ENCODE measurements at places on chromosomes 2 and 18.

DNA sequence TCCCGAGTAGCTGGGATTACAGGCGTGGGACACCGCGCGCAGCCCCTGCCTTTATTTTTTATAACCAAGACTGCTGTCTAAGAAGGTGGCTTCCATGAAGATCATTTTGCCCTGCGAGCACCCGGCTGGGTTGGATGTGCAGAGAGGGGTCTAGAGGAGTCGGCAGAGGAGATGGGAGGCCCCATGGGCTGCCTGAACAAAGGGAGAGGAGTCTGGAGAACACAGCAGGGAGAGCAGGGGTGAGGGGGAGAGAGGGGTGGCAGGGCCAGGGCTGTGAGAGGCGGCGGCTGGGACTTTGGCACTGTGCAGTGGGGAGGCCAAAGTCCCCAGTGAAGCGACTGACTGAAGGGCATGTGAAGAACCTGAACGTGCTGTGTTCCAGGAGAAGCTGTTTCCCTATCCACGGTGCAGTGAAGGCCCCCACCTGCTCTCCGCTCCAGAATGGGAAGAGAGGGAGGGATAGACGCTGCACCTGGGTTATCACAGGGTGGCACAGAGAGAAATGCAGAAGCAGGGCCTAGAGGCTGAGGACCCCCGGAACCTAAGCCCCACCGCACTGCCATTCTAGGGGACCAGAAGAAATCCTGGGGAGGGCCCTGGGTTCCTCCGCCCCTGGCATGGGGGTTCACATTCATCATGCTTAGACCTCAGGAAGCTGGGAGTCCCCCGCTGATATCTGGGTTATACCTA, 24.8 kb upstream of the FOSL2 start:
- no peak for DNase-seq

DNA sequence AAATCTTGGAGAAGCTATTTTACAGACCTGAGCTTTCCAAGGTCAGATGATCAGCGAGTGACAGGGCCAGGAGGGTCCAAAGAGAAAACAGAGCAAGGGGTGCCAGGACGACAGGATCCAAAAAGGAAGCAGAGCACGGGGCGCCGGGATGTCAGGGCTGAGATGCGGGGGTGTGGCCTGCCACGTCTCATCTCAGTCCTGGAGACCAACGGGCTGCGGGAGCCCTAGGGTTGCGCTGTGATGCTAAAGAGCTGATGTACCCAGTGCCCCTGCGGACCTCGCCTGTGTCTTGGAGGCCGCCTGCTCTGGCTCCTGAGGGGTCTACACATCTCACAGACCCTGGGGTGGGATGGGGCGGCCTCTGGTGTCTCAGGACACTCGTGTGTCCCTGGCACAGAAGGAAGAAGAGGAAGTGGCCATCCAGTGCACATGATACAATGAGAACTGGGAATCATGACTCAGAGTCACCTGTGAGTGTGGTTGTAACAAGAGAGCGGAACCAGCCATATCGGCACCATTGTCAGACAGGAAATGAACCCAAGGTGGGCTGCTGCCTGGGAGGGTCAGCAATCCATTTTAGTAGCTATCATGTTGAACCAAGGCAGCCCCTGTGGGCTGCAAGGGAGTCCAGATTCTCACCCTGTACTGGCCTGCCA, 97.8 kb downstream of the MYT1L start:
- no peak for DNase-seq

DNA sequence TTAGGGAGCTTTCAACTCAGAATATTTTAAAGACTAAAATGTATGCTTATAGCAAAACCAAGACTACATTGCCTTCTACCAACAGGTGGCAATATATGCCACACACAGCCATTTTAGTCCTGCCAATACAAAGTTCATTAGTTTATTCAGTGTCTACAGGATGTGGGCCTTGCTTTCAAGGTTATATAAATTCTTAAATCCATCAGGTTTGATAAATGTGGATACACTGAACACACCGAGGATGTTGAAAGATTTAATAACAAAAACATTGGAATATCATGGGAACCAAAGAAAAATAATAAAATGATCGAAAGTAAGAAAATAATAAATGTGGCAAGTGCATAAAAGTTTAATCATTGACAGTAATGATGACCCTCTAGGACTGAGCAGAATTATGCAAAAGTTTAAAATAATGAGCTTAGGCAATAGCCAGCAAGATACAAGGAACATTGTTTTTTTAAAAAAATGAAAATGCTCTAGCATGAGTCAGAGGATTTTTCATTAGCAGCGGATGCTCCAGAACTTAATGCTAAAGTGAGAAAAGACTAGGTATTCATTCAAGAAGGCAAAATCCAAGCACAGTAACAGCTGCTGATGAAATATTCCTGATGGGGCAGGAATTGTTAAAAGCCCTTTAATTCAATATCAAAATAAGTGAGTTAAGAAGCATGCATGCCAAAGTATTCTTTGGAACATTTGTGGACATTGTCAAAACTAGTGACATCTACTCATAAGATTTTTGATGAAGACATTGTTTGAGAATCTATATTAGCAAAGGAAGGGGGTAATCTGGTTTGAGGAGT, 14.2 kb downstream of the SCN9A start:
- peak; percentile 52 for DNase-seq

DNA sequence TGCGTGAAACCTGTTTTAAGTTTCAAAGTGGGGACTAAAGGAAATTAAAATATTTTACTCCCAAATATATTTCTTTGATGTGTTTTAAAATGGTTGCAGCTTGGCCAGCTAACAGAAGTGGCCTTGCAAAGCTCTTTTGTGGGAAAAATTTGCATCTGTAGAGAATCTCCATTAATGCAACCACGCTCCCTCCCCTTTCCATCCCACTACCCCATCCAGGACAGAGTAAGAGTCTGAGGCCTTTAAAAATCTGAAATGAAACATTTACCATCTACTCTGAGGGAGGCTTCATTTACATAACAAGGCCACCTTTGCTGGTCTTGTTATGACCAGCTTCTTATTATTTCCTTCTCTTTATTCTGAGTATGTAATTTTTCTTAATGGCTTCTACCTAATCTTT, 63.5 kb downstream of the STAT4 start:
- no peak for DNase-seq

GRCh38 chr2:230124757-230125431, 56.2 kb upstream of the SLC16A14 start:
- DNase-seq: no peak

DNA sequence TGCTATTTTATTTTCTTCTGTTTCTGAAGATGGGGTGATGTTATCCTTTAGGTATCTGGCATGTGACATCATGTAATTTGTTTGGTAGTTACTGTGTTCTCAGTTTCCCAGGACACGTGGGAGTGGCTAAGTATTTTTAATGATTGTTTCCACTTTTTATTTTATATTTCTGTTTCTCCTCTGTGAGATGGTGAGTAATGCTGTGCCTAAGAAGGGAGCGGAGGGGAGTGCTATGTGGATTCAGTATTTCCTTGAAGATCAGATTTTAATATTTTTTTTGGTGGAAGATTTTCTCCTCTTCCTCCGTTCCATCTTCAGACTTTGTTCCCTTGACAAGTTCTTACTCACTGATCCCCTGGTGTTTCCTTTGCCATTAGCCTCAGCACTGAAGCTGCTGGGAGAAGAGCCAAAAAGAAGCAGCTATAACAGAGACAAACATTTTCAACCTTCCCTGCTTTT, 180.0 kb upstream of the MMADHC start:
- DNase-seq: peak; percentile 56

DNA sequence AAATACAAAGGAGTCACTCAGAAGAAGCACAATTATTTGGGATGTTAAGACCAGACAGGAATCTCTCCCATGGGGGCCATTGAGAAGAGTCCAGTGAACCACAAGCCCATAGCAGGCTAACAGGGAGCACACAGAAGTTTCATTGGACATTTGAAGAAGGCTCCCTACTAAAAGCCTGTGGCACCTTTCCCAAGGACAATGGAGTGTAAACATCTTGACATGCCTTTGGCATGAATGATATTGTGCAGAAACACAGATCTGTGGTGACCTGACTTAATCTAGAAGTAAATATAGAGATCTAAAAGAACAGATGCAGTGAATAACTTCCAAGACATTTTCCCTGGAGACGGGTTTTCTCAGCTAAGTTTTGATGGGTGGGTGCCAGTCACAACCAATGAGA, 221.5 kb downstream of the EPHA4 start:
- DNase-seq: peak; percentile 10

DNA sequence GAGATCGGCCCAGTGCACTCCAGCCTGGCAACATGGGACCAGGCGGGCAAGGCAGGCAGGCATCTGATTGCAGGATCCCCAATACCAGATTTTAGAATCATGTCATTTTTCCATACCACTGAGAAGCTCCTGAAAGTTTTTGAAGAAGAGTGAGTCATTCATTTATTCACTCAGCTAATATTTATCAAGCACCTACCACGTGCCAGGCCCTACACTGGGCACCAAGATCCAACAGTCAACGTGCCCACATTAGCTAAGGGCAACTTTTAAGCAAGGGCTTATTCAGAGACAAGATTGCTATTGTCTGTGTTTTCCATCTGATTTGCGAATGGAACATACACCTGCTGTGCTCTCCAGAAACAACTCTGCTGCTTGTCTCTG, 126.8 kb upstream of the LGALSL start:
- no peak for DNase-seq

- no peak for DNase-seq
Measured at GRCh38 chr2:42834161-42834560, 41.8 kb upstream of the HAAO start.

DNA sequence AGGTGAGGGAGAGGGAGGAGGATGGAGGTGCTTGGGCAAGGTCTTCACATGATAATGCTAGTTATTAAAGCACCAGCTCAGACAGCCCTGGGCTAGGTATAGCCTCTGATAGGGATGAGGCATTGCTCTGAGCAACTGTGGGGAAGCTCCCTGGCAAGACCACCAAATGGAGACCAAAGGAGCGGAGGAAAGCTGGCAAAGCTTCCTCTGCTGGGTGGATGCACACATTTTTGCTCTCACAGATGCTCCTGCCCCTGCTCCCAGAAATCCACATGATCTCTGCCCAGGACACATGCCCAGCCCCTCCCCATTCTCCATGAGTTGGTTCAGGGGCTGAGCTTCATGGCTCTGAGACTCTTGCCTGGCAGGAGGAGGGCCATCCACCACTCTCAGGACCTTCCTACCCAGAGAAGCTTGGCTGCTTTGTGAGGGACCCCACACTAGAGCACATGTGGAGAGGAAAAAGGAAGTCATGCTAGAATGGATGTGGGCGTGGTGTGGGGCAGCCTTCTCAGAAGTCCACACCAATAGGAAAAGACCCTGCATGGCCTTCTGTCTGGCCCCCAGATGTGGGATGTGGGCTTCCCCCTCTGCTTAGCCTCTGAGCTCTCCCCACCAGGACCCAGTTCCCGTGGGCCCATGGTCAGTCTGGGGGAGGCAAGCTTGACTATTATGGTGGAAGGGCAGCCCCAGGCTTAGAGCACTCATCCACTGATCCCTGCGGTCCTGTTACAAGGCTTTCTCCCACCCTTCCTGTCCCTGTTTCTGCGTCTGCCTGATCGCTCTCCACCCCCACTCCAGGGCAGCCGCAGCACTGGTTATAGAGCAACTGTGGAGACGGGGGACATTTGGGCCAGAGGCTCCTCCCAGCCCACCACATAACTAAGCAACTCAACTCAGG, 10.5 kb upstream of the CYP26B1 start:
- DNase-seq: no peak

GRCh38 chr2:34401186-34401585, 802.1 kb upstream of the FAM98A start:
- no peak for DNase-seq

DNA sequence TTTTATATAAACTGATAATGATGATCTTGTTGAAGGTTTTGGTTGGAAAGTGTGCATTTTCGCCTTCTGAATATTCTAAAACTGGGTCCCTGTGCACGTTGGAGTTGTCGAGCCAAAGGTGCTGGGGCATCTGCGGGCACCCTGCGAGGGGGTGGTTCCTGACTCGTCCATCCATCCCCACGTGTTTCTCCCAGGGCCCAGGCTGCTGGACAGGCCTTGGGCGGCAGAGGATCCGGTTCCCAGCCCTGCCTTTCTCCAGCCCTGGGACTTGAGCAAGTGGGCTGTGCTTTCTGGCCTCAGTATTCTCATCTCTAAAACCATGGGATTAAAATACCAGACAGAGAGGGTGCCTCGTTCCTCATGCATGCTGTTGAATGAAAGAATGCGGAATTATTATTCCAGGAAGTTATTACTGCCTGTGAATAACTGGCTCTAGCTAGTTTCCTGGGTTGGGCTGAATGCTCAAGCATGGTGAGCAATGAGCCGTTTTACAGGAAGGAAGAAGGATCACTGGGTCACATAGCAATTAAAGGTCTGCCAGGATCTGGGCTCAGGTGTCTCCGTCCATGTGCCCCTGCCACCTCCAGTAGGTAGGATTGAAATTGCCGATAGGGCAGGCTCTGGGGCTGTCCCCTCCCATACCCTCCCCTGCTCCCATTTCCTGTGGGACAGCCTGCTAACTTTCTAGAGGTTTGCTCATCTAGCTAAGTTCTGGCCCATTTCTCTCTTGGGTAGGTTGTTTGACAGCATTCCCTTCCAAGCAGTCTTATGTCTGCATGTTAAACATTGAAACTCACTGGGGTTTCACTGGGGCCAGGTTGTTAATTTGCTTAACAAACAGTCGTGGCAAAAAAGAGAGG, 77.2 kb upstream of the HS6ST1 start:
- DNase-seq: peak; percentile 87

GRCh38 chr2:47016172-47016913, 100.7 kb upstream of the MCFD2 start:
- DNase-seq: peak; percentile 87

- DNase-seq: no peak
Measured at GRCh38 chr2:11309706-11310105, 34.7 kb downstream of the ROCK2 start.

DNA sequence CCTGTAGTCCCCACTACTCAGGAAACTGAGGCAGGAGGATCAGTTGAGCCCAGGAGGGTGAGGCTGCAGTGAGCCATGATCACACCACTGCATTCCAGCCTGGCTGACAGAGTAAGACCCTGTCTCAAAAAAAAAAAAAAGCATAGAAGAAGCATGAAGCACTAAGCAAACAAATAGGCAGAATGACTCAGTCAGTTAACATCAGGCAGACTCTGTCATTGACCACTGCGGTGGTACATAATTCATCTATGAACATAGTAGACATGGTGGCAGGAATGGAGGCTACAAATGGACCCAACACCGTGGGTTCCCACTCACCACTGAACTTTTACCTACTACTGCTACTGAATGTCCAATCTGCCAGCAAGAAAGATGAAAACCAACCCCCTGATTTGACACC, 7.6 kb upstream of the ASXL2 start:
- DNase-seq: peak; percentile 54

- no peak for DNase-seq
Measured at GRCh38 chr2:64889803-64890202, 99.4 kb upstream of the SLC1A4 start.

DNA sequence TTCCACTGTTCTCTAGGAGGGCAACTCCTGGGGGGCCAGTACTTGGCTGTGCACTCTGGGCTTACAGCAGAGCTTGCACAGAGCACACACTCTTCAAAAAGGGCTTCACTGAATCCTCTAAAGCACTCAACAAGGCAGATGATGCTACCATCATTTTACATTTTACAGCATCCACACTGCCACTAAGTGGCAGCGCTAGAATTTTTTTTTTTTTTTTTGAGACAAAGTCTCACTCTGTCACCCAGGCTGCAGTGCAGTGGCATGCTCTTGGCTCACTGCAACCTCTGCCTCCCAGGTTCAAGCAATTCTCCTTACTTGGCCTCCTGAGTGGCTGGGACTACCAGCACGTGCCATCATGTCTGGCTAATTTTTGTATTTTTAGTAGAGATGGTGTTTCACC, 8.6 kb downstream of the AMMECR1L start:
- no peak for DNase-seq

- no peak for DNase-seq
Measured at GRCh38 chr18:74137920-74138538, 9.6 kb downstream of the FBXO15 start.

GRCh38 chr18:76967721-76968472, 145.5 kb downstream of the ZNF236 start:
- DNase-seq: no peak
